ENCODE measurements at places on chromosomes 16 and 17.

DNA sequence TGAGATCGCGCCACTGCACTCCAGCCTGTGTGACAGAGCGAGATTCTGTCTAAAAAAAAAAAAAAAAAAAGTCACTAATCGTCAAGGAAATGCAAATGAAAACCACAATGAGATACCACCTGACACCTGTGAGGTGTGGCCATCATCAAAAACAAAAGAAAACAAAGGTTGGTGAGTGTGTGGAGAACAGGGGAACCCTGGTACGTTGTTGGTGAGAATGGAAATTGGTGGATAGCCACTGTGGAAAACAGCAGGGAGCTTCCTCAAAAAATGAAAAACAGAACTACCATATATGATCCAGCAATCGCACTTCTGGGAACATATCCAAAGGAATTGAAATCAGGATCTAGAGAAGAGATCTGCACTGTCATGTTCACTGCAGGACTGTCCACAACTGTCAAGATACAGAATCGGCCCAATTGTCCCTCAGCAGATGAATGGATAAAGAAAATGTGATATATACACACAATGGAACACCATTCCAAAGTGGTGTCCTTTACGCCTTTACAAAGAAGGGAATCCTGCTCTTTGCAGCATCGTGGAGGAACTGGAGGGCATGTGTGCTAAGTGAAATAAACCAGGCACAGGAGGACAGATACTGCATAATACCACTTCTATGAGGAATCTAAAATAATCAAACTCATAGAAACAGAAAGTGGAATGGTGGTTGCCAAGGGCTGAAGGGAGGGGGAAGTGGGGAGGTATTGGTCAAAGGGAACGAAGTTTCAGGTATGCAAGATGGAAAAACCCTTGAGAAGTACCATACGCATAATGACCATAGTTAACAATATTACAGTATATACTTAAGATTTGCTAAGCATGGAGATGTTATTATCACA is 63.5 kb upstream of the PLCG2 start:
- DNase-seq, result no peak

DNA sequence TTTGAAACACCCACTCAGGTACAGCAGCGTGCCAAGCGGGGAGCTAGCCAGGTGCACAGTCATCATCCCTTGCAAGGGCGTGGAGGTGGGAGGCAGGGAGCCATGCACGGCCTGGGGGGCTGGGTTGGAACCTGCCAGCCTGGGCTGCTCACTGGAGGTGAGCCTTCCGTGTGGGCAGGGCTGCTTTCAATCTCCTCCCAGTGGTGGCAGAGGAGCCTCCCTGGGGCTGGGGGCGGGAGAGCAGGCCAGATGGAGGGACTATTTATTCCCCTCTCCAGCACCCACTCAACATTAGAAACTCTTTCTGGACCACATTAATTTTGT is 90.3 kb downstream of the KATNIP start:
- DNase-seq, result no peak

- no peak for DNase-seq
These were observed 3.7 kb downstream of the ARHGAP27 start for GRCh38 chr17:45428931-45429338.

GRCh38 chr17:77644181-77645071 is 314.1 kb upstream of the TNRC6C start:
- no peak for DNase-seq

GRCh38 chr17:20968913-20969616 is 73.7 kb downstream of the USP22 start:
- DNase-seq, result no peak

DNA sequence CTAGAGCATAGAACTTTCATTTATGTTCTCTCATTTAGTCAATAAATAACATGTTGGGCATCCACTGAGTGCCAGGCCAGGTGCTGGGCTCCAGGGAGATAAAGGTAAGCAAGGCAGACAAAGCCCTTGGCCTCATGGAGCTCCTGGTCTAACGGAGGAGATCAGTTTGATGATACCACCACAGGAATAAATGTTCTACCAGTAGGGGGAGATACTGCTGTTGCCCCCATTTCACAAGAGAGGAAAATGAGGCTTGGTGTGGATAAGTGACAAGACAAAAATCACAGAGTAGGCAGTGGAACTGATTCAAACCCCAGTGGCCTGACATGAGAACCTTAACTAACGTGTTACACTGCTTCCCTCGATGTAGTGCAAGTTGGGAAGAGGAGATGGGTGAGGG is 80.4 kb upstream of the ERCC4 start:
- no peak for DNase-seq

GRCh38 chr17:77320485-77321256 is 179.9 kb downstream of the SEC14L1 start:
- DNase-seq, result no peak

DNA sequence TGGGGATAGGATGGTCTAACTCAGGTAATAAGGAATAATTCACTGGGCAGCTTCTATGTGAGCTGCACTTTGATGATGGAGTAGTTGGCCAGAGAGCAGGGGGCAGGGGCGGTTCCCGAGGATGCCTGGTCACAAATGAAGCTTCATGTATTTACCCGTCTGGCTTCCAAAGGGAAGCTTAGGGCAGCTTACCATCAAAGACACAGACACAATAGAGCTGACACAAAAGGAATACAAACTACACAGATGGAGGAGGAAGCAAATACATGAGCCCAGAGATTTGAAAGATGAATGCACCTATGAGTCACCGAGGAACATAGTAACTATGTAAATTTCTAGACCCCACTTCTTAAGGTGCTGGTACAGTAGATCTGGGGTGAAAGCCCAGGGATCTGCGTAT is 8.7 kb upstream of the EMP2 start:
- no peak for DNase-seq

GRCh38 chr16:26733710-26734109 is 333.0 kb upstream of the C16orf82 start:
- no peak for DNase-seq

DNA sequence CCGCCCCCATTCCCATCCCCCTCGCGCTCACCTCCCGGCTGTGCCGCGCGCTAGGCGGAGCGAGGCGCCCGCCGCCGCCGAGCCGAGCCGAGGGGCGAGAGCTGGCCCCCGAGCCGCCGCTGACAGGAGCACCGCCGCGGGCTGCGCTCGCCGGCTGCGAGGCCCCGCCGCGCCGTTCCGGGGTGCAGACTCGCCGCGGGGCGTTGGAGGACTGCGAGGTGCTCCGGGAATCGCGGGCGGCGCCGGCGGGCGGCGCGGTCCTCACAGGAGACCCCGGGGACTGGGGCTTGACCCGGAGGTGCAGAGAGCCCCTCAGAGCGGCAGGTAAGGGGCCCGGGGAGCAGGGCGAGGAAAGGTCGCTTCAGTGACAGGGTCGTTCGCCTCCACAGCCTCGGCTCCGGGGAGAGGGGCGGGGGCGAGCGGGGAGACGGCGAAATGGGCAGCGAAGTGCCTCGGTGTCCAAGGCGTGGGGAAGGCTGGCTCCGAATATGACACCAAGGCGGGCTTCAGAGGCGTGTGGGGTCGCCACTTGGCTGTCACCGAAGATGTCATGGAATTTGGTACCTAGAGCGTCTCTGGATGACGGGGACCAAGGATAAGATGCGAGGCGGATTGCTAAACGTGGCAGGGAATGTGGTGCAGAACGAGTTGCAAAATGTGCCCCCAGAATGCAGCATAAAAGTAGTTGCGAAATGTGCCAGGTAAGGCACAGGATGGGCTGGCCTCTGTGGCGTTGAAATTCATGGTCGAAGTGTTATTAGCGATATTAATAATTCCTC is 580 bp downstream of the TANC2 start:
- no peak for DNase-seq

GRCh38 chr17:39405436-39405835 is 4.0 kb upstream of the FBXL20 start:
- DNase-seq, result no peak

DNA sequence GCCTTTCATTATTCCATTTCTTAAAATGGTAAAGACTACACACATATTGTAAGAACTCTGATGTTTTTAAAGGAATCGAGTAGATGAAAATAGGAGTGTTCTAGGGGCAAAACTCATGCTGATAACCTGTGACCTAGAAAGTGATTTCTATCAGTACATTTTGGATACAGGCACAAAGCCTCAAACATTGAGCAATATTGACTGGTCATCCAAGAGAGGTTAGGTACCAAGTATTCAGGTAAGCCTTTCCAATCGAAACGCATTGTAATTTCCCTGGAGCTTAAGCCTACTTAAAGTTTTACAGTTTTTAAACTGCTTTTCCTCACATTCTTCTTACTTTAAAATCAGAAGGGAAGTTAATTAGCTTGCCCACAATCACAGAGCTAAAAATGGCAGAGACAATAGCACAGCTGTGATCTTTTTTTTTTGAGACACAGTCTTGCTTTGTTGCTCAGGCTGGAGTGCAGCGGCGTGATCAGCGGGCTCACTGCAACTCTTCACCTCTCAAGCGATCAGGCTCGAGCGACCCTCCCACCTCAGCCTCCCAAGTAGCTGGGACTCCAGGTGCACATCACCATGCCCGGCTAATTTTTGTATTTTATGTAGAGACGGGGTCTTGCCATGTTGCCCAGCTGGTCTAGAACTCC is 3.3 kb downstream of the GOT2 start:
- DNase-seq, result no peak

GRCh38 chr17:13194887-13195286 is 177.1 kb upstream of the ELAC2 start:
- DNase-seq, result no peak

DNA sequence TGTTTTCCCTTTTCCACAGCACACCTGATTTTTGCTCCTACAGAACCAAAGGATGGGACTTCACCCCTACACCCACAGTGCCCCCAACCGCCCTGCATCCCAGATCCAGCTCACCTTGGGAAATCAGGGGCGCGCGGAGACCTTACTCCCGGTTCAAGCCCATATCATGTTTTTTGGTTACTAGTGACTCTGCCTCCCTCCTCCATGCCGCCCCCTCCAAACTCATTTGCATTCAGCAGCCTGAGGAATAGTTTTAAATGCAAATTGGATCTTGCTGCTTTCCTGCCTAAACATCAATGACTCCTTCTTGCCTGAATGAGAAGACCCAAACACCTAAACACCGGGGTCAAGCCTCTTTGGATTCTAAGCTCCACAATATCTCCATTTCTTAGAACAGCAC is 331.8 kb downstream of the TMEM114 start:
- DNase-seq, result no peak

Measured in dorsolateral prefrontal cortex (tissue), 122 donors.